Smooth muscle cell of the brain vasculature (primary cell): ENCODE measurements at places on chromosomes 2 and 18.

- DNase-seq, result no peak
These were observed 4.2 kb downstream of the FZD5 start for GRCh38 chr2:207765547-207765946.

GRCh38 chr2:146572598-146572997 lies 1272.2 kb upstream of the ACVR2A start:
- no peak for DNase-seq

GRCh38 chr2:202541137-202541536 lies 93.6 kb upstream of the FAM117B start:
- DNase-seq, result no peak

- DNase-seq, result peak; percentile 59
These were observed 62.9 kb upstream of the CTIF start for GRCh38 chr18:48475635-48476549.

GRCh38 chr18:37222999-37223378 lies 342.6 kb downstream of the CELF4 start:
- no peak for DNase-seq

DNA sequence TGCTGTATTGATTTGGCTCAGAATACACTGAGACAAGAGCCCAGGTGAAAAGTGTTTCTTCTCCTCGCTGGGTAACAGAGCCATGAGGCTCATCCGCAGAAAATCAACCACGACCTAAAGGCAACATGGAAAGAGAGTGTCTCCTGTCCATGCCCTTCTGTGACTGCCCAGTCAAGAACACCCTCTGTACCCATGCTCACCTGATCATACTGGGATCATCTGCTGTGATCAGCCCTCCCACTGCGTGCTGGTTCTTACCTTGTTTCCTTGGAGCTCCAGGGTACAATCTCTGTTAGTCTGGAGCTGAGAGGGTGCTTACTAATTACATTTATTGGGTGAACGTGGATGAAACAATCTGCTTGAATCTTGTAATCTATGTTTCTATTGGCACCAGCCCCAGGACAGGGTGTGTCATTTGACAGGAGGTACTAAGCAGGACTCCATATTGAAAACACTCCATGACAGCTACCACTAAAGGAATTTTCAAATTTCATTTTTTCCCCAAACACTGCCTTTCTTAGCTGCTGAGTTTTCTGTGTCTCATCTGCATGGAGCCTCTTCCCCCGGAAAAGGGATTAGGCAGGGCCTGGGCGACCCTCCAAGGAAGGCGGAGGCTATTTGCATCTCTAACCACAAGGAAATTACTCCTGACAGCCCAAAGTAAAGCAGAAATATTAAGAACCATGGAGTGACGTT lies 39.7 kb upstream of the GRP start:
- DNase-seq, result no peak

DNA sequence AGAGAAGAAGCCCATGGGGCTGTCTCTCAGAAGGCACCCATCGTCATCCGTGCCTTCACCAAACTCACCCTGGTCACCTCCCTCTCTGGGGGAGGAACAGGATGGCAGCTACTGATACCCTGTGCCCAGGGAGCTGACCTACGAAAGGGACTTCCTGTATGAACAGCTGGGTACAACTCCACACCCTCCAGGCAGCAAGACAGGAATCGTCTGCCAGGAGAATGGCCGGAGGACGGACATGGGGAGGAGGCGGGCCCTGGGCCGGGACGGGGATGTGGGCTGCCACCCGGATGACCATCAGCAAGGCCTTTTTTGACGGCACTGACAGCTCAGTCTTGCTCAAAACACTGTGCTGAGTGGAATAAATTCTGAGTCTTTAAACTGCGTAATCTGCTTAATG lies 243.6 kb downstream of the HDAC4 start:
- DNase-seq, result no peak

GRCh38 chr2:192604295-192604694 lies 409.6 kb upstream of the TMEFF2 start:
- no peak for DNase-seq

DNA sequence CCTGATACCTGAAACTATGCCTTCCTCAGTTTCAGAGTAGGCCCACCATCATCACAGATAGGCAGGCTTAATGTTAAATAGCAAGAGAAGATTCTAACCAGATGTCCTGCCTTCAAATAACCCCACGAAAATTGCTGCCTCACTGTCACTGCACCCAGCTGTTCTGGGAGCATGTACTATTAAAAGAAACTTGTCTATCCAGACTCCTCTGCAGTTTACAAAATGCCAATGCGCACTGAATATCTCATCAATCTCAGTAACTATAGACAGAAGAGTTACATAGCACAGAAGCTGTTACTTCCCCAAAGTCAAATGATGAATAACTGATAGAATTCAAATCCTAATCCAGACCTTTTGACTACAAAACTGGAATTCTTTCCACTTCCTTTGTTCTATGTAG lies 43.9 kb downstream of the WDR75 start:
- DNase-seq, result no peak

DNA sequence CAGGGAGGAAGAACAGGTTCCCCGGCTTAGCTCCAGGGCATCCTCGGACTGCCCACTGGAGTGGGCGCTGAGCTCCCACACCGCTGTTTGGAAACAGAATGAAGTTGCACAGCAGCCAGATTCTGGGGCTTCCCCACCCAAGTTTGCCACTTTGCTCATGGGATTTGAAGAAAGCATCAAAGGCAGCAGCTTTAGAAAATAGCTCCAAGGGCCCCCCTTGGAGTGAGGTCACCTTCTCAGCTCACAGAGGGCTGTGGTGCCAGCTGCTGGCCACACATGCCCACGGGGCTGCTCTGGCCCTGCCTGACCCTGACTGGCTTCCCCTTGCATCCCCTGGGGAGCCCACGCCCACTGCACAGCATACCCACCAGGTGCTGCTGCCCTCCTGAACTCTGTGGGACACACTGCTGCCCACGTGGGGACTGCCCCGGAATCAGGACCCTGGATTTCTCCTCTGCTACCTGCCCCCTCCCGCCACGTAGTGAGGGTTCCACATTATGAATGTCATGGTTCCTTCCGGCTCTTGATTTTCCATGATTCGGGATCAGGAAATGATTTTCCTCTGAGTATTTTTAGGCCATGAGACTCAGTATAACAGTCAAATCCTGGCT lies 70.3 kb downstream of the TGOLN2 start:
- DNase-seq, result no peak

GRCh38 chr2:41622301-41622700 lies 425.5 kb upstream of the PKDCC start:
- DNase-seq, result no peak

DNA sequence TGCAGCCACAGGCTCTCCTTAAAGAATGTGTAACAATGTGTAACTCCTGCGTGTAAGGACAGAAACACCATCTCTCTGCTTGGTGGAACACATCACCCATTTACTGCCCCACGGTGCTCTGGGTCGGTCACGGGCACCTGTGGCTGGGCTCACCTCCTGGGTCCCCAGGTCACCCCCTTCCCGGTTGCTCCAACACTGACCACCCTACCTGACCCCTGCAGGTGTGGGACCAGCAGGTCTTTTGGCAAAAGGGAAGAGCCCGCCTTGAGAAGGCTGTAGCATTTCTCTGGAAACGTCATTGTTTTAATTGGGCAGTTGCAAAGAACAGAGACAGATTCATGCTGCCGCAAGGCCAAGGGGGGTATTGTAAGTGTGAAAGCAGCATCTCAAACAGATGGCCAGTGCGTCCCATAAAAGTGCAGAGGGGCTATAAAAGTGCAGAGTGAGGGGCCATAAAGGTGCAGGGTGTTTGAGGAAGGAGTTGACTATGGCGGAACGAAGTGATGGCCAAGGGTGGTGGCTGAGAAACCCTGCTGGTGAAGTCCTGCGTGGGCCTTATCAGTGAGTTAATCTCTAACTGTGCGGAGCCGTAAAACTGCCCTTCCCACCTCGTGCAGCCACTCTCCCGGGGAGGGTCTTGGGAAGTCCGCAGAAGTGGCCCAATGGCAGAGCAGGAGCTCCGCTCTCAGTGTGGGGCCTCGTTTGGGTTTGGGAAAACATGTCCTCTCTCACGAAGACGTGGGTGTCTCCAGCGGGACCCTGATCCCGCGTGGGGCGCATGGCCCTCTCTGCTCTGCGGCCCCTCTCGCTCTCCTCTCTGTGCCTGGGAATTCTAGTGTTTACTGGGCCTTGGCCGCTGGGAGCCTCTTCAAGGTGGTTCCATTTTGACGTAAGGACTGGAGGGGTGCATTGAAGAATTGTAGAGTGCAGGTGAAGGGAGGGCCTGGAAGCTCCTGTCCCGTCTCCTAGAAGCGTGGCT lies 13.7 kb upstream of the NEU4 start:
- no peak for DNase-seq

GRCh38 chr2:7071916-7072556 lies 154.8 kb downstream of the RNF144A start:
- DNase-seq, result no peak

DNA sequence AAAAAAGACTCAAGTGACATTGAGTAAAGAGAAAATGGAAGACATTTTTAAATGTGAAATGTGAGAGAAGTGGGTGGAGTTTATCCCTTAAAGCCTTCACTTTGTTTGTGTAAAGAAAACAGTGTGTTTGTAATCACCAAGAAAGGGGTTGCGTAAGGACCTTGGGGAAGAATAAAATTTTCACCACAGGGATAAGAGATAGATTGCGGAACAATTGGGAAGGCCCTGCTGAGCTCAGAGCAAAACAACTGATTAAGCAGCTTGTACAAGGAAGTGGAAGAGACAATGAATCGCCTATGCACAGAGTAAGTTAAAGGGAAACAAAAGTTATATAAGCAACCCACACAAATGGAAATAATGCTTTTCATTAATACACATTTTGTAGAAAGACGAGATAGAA lies 327.7 kb downstream of the RAD51AP2 start:
- DNase-seq, result no peak

DNA sequence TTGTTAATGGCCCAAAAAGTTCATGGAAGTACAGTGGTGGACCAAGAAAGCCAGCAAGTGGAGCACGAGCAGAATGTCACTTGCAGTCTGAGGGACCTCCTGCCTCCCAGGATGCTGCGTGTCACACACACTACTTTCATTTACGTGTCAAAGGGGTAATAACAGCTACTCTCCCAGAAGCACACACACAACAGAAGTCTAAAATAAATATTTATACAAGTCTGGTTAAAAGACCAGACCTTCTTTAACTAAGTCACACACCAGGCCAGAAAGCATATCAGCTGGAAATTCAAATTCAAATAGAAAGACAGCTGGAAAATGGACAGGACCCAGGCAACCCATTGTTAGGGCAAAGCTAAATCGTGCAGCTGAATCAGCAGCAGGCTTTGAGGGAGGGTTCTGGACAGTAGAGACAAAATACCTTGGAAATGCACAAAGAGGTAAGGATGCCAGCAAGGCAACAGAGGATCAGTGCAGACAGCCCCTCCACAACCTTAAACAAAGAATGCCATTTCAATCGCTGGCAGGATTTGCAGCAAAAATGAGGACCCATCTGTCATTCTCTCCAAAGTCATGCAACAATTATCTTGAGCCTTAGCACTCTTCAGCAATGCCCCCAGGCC lies 160.5 kb downstream of the TMEM163 start:
- no peak for DNase-seq

DNA sequence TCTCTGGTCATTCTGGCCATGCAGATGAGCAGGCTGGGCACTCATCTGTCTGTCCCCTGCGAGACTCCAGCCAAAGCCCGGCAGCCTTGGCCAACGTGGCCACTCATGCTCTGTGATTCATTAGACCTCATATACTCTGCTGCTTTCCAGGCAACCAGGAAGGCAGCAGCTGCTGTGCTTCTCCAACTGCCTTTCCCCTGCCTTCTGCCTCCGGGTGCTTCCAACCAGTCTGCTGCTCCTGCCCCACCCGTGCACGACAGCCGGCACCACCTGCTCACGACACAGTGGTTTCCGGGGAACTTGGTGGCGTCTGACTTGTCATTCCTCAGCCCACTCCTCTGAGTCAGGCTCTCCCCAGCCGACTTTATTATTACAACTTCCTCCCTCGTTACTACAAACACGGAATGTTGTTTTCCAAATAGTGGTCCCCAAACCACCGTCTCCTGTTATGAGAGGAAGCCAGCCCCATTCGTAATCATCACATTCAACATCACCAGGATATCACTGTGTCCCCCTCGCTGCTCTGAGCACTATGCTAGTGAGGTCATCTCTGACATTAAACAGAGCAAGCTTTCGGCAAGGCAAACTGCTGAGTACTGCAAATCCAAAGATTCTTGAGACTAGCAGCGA lies 392.4 kb downstream of the ALK start:
- DNase-seq, result no peak

GRCh38 chr2:8058652-8059051 lies 623.2 kb upstream of the ID2 start:
- DNase-seq, result no peak

DNA sequence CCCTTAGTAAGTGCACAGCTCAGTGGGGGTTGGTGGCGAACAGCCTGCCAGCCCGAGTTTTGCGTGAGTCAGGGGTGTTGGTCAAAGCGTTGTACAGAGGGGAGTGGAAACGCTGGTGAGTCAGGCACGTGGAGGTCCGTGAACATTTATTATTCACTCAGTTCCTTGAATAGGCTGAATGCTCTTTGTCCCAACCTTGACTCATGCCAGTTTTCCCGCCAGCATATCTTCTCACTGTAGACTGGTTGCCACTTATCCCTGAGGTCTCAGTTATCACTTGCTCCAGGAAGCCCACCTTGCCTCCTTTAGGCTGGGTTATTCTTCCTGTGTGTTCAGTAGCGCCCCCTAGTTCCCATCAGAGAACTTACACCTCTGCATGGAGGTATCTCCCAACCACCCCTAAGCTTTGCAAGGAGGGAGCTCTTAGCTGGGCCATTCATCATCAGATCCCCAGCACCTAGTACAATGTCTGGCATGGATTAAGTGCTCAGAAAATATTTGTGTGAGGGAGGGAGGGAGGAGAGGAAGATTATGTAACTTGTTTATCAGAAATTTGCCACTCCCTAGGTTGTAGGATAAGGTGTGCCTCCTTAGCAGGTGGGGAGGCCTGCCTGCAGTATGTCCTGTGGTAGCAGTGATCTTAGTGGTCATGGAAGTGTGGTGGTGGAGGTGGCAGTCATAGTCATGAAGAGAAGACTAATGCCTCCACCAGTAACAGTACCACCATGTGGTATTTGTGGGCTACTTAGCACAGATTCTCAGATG lies 72.1 kb downstream of the CABLES1 start:
- no peak for DNase-seq

GRCh38 chr2:54386585-54386984 lies 69.5 kb upstream of the SPTBN1 start:
- DNase-seq, result no peak

GRCh38 chr2:241620419-241620769 lies 16.6 kb downstream of the THAP4 start:
- no peak for DNase-seq

- no peak for DNase-seq
These were observed 11.6 kb upstream of the MRPL19 start for GRCh38 chr2:75634945-75635344.
